Fibroblast of upper back skin (primary cell): ENCODE measurements at places on chromosomes 4 and X.

- peak; percentile 46 for DNase-seq
Observed at GRCh38 chrX:47497271-47497888, 14.4 kb upstream of the ZNF41 start.

- no peak for DNase-seq
Observed at GRCh38 chr4:95705323-95705722, 134.6 kb upstream of the PDHA2 start.

DNA sequence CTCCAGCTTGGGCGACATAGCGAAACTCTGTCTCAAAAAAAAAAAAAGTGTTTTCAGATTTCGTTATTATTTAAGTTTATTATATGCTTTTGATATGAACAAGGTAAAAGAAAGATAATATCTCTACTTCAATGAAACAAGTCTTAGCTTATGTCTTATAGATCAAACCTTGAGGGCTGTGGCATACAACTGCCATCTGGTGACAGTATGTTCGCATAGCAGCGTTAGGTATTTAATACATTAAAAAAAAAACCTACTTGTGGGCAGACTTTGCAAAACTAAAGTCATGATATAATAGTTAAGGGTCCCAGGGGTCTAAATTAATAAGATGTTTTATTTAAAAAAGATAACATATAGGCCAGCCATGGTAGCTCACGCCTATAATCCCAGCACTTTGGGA is 161.2 kb upstream of the AMOT start:
- DNase-seq: peak; percentile 2

- no peak for DNase-seq
Observed at GRCh38 chr4:153090670-153091385, 113.4 kb upstream of the TRIM2 start.

DNA sequence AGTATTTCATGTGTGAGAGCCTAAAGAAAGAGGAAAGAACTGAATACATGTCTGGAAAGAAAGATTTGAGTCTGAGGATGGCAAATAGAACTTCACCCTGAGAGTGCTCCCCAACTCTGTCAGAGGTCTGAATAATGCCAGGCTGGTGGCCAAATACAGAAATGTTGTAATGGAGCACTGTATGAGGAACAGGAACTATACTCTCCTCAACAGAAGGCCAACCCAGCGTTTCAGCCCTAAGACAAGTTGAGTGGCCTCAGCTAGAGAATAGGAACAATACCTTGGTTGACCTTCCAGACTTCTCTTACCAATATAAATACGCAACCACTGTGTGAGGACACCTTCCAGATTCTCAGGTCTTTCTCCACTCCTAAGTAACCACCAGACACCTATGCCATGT is 94.5 kb upstream of the STIM2 start:
- DNase-seq: no peak

- DNase-seq: no peak
Observed at GRCh38 chrX:45001048-45001447, 128.1 kb downstream of the KDM6A start.

- DNase-seq: no peak
Observed at GRCh38 chrX:41338436-41338835, 4.5 kb downstream of the DDX3X start.

DNA sequence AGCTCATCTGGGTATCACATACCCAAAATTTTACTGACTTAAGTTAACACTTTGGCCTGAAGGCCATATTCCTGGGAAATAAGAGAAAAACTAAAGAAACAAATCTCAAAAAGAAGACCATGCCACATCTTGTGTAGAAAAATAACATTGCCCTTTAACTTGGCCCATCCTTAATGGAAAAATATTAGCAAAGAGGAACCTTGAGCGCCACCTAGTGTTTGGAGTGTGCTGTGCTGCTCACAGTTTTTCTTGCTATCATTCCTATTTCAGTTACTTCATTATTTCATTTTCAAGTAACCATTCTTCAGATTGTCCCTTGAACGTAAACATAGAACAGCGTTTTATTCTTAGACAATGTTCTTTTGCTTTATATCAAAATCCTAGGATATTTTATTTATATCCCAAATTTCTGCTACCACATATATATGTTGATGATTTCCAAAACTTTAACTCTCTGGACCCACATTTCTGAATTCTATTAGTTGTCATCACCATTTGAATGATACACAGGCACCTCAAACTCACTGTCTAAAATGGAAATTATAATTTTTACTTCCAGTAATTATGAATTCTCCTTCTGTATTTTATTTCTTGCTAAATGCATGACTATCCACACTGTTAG is 999.0 kb upstream of the ADGRL3 start:
- DNase-seq: peak; percentile 52

DNA sequence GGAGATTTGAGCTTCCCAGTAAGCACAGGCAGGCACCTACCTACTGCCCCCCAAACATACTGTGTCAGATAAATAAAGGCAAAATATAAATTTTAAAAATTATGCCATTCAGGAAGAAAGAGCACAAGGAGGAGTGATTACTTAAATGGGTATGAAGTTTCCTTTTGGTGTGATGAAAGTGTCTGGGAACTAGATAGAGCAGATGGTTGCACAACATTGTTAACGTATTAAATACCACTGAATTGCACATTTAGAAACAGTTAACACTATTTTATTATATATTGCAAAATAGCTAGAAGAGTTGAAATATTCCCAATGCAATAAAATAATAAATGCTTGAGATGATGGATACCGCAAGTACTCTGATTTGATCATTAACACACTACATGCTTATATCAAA is 374.7 kb upstream of the FGF13 start:
- DNase-seq: no peak

- no peak for DNase-seq
Observed at GRCh38 chr4:144284026-144284425, 143.5 kb upstream of the GYPA start.

- no peak for DNase-seq
Observed at GRCh38 chrX:117196481-117196880, 733.7 kb upstream of the CT83 start.

- DNase-seq: no peak
Observed at GRCh38 chr4:3834186-3834662, 68.0 kb downstream of the ADRA2C start.

GRCh38 chr4:165440415-165441158 is 61.8 kb downstream of the CPE start:
- DNase-seq: peak; percentile 88

GRCh38 chr4:137739391-137739790 is 207.1 kb upstream of the PCDH18 start:
- DNase-seq: peak; percentile 27

DNA sequence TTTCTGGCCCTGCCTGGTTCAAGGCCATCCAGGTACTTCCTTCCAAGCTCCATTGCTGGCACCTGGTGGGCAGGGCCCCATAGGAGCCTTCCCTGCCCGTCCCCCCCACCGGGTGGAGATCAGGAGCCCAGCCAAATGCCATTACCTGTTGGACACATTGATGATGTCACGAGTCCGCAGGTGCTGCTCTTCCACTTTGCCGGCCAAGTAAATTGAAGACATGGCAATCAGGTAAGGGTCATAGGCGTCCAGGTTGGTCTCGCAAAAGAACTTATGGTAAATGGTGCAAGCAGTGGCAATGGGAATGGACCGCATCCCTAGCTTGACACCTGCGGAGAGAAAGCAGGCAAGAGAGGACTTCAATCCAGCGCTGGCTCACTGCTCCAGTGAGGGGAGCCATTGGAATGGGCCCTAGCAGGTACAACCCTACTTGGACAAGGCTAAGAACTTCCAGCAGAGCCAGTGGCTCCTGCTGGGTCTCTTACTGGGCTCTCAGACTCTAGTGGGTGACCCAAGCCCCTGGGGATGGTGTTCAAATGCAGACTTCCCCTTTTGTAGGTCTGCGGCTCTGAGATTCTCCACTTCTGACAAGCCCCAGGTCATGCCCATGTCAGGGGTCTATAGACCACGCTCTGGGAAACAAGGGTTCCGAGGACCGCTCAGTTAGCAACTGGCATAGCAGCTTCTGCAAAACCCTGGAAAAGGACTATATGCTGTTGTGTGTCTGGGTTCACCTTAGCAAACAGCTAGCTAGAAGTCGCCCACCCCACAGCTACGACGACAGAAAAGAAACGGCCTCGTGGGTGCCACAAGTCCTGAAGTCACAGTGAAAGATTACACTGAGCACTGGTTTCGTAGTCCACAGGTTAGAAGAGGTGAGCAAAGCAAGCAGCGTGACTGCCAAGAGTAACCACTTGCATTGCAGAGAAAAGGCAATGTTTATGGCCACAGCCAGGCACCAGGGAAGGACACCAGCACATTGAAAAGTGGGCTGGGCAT is 2.8 kb downstream of the CCNQ start:
- no peak for DNase-seq

DNA sequence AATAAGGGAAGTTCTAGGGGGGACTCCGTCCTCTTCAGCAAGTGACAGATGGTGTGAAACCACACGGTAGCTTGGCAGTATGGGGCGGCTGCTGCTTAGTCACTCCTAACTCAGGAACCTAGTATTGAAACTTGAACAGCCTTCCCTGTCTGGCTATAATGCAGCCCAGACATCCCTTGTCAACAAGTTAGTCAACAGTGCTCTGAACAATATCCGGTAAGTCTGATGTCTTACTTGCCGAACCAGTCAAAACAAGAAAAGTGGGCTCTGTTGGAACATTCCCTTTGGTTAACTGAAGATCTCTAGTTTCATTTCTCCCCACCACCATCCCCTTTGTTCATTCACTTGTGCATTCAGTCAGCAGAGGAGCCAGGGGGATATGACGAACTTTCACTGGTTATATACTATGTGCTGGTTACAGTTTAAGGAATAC is 18.7 kb upstream of the CXCL13 start:
- DNase-seq: peak; percentile 89

- DNase-seq: peak; percentile 36
Observed at GRCh38 chr4:162683659-162684370, 482.9 kb downstream of the NAF1 start.

DNA sequence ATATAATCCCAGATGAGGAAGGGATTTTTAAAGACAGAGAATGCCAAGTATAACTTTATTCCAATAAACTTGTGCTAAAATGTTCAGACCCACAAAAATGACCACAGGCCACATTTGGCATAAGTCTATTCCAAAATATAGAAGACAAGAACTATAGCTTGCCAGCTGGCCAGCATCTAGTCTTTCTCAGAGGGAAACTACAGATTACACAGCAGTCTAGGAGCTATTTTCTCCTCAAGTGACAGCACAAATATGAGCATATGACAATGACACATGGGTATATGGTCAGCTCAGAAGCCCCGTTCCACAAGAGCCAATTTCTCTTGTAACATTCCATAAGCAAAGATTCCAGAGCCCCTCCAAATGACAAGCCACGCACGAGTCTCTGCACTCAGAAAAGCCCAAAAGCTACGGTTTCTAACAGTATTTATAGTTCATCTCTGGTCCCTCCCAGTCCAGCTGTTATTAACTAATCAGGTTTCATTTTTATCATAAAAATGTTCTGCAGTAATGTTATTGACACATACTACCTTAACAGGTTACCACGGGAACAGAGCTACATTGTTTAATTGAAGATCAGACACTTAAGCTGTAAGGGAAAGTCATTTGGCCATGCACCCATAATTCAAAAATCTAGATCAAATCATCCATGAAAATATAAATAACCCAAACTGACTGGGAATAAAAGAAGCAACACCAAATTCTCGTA is 70.3 kb downstream of the RAB28 start:
- peak; percentile 9 for DNase-seq

- DNase-seq: no peak
Observed at GRCh38 chrX:110311437-110312230, 6.3 kb downstream of the AMMECR1 start.

DNA sequence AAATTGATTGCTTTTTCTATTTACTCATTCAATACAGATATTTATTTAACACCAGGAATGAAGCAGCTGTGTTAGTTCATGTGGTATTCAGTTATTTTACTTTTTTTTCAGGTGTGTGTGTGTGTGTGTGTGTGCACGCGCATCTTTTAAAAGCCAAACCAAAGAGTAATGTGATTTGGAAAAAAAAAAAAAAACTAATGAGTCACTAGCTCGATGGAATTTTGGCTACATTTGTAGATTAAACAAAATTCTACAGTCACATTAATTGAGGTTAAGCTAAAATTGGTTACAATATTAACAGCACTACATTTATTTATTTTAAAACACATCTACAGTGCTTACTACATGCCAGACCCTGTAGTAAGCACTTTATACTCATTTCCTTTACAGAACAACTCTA is 66.8 kb downstream of the HHIP start:
- DNase-seq: peak; percentile 73

- DNase-seq: no peak
Observed at GRCh38 chr4:79987401-79987800, 85.6 kb downstream of the ANTXR2 start.

GRCh38 chrX:27883468-27884092 is 75.8 kb downstream of the MAGEB10 start:
- DNase-seq: no peak

GRCh38 chrX:6666624-6667023 is 131.7 kb upstream of the VCX3A start:
- no peak for DNase-seq

DNA sequence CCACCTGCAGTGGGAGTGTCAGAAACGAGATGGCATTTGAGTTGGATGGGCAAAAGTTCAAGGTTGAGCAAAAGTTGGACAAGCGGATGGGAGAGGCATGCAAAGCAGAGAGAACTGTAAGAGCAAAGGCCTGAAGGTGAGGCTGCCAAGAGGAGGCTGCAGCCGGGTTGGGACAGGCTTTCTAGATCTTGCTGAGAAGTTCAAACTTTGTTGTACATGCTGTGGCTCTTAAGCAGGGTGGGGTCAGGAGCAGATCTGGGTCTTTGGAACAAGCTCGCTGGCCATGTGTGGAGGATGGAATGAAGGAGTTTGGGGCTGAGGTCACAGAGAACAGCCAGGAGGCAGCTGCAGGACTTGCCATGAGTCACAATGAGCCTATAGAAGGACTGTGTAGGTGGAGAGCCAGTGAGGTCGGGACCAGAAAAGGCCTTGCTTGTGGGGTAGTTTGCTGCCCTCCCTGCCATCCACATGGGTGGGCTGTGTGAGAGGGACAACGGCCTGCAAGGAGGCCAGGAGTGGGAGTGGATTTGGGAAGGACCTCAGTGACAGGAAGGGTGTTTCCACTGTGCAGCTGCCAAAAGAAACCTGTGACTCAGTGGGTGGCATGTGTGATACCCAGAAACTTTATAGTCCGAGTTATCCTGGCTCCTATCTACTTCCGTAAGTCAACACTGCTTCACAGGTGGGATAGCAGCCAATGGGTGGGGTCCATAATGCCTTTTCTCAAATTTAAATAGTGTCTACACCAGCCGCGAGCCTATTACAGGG is 210.4 kb downstream of the MID1IP1 start:
- DNase-seq: no peak

GRCh38 chr4:2436301-2436700 is 17.5 kb downstream of the CFAP99 start:
- DNase-seq: peak; percentile 11
